ENCODE measurements at places on chromosomes 7 and 10.

DNA sequence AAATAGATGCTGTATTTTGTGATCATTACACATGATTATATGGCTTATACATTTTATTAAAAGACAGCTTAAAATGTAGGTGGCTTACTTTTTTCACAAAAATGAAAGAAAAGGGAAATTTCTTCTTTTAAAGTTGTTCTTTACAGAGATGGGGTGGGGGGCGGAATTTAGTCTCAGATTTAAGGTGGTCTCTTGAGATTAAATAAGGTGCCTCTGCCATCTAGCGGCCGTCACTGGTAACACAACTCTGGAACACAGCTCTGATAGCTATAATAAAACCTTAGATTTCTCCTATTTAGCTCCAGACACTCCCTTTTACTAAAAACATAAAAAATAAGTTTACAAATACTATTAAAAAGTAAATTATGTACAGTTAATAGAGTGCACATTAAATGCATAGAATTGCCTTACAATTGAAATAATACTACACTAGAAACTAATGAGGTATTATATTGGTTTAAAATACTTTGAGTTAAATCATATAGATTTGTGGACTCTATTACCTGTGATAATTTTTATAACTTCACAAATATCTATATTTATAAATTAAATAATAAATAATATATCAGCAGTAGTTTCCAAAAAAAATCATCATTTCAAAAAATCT, 210.9 kb downstream of the DGKB start:
- H3K27ac ChIP-seq: no peak overlapping the region
- peak; percentile 36 for DNase-seq
- no peaks in the 10 kb centered on the region for H3K36me3 ChIP-seq
- H3K4me1 ChIP-seq: no peaks in the 10 kb centered on the region

DNA sequence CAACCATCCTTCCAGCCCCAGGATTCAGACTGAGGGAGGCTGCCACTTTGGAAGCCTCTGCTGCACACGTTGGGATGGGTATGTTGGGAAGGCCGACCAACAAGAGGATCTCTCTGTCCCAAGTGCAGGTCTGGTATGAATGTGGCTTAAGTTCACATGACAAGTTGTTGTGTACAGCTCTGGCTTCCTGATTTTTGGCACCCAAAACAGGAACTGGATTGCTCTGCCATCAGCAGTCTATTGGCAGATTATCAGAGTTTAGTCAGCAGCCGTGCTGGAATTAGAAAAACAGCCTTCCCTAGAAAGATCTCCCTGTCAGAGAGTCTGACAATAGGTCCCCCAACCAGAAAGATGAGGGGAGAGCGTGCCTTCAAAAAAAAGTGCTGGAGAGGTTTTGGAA, 66.9 kb downstream of the GOLGA7B start:
- no peak overlapping the region for H3K4me3 ChIP-seq
- no peaks in the 10 kb centered on the region for H3K4me1 ChIP-seq
- no peak overlapping the region for H3K27ac ChIP-seq
- no peaks in the 10 kb centered on the region for H3K27me3 ChIP-seq
- H3K36me3 ChIP-seq: no peaks in the 10 kb centered on the region

GRCh38 chr7:76330261-76330660, 27.8 kb downstream of the HSPB1 start:
- H3K27ac ChIP-seq: no peak overlapping the region
- no peaks in the 10 kb centered on the region for H3K4me1 ChIP-seq
- H3K4me3 ChIP-seq: no peak overlapping the region
- H3K36me3 ChIP-seq: peaks cover 60% of the 10 kb centered on the region
- no peak for DNase-seq

GRCh38 chr7:16745645-16746044, 7.9 kb upstream of the TSPAN13 start:
- peaks cover 5% of the 10 kb centered on the region for H3K4me1 ChIP-seq
- DNase-seq: no peak
- H3K4me3 ChIP-seq: no peak overlapping the region

DNA sequence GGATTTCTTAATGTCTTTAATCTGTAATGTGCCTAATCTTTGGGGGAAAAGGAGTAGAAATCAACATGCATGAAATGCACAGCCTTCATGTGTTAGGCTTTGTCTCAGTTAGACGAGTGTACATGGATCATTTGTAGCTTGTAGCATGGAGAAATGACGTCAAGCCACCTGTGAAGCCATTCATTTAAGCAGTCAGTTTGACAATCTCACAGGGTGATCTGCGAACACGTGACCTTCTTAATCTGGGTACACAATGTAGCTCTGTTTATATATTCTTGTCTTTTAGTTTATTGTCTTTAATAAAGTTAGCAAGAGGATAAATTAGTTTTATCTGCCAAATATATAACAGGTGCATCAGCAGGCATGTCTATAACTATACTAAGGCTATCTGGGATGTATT, 351.9 kb upstream of the LRGUK start:
- no peaks in the 10 kb centered on the region for H3K27me3 ChIP-seq
- no peaks in the 10 kb centered on the region for H3K4me1 ChIP-seq
- no peak overlapping the region for H3K4me3 ChIP-seq
- DNase-seq: no peak
- H3K36me3 ChIP-seq: peaks cover 10% of the 10 kb centered on the region
